Astrocyte of the cerebellum (primary cell): ENCODE measurements at places on chromosomes 11 and 22.

DNA sequence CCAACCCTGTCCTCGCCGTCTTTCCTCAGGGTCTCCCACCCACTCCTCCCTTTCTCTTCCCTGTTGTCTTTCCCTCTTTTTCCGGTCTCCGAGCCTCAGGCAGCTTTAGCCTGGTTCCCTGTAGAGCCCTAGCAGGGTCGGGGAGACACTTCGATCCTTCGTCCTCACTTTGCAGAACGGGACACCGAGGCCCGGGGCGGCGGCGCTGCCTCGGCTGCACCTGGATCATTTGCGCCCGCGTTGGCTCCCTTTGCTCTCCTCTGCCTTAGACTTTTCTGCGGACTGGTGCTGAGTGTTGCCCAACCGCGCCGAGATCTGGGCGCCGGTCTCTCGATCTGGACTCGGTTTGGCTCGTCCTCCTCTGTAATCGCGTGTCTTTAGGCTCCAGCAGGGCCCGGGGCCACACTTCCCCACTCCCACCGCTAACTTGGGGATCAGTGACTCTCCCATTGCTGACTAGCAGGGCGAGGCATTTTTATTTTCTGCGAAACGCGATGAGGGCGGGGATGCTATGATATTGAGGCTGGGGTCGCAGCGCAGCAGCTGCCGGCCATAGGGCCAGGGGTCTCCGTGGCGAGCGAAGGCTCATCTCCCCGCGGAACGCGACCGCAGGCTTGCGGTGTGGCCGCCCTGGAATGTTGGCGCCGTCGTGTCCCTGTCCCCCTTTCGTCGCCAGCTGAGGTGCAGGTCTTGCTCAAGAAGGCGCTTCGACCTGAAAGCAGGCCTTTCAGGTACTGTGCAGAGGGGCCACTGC, 1.6 kb upstream of the E2F8 start:
- no peak for DNase-seq

DNA sequence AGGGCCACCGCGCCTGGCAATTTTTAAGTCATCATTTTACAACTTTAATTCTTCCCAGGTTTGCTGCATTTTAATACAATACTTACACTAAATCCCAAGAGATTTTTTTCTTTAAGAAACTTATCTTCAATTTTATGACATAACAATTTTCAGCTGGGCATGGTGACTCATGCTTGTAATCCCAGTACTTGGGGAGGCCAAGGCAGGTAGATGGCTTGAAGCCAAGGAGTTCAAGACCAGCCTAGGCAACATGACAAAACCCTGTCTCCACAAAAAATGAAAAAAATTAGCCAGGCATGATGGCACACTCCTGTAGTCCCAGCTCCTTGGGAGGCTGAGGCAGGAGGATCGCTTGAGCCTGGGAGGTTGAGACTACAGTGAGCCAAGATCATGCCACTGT, 38.8 kb downstream of the CLDN25 start:
- DNase-seq, result no peak

DNA sequence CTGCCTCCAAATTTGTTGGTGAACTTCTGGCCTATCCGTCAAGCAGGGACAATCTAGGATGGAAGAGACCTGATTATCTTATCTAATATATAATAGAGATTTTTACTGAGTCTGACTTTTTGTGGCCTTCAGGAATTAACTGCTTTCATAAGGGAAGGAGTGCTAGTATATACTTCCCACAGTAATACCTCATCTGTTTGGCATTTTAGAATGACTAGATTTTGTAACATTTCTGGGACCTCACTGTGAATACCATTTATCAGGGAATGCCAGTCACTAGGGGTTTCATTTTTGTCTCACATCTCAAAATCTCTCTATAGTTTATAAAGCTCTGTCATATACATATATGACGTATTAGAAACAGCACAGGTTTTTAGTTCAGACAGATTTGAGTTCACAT, 114.3 kb downstream of the INSC start:
- DNase-seq, result no peak

DNA sequence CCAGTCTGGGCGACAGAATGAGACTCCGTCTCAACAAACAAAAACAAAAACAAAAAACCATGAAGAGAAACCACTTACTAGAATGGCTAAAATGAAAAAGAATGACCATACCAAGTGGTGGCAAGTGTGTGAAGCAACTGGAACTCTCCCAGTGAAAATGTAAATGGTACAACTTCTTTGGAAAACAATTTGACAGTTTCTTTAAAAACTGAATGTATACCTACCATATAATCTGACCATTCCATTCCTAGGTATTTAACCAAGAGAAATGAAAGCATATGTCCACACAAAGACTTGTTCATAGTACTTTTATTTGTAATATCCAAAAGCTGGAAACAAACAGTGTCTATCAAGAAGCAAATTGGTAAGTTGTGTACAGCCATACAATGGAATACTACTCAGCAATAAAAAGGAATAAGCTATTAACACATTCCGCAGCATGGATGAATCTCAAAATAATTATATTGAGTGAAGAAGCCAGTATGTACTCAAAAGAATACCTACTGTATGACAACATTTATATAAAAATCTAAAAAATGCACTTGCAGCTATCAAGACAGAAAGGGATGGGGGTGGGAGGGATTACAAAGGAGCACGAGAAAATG, 27.7 kb downstream of the DGCR2 start:
- DNase-seq, result no peak

- no peak for DNase-seq
Observed at GRCh38 chr11:117796456-117796871, 552 bp downstream of the DSCAML1 start.

- DNase-seq, result no peak
Observed at GRCh38 chr22:31088233-31088986, 7.3 kb downstream of the SMTN start.

DNA sequence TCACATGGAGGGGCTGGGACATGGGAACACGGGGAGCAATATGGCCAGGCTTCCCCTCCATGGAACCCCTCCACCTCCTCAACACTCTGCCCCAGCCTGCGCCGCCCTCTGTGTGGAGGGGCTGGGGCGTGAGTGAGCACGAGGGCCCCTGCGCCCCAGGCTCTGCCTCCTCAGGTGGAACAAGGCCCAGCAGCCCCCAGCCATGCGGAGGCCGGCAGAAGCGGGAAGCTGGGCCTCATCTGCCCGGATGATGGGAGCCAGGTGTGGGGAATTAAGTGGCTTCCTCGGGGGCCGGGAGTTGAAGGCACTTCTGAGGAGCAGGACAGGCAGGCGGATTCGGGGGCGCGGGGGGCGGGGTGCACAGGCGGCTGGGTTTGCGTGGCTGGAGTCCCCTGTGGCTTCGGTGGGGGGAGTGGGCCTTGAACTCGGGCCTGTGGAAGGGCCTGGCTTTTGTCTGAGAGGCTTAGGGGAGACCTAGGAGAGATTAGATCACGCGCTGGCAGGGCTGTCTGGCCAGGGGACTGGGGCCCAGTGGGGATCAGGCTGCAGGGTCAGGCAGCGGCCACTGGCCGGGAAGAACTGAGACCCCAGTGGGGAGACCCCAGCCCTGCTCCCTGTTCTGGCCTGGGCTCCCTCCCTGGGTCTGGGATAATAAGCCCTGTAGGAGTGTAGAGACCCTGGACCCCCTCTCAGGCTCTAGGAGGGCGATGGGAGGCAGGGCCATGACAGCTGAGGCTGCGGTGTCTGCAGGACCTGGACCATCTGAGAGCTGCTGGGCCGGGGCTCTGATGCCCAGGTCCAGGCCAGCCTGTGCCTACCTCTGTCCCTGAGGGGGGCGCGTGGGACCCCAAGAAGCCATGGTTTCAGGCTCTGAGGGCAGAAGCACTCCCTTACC, 13.3 kb downstream of the PRR33 start:
- DNase-seq, result no peak

DNA sequence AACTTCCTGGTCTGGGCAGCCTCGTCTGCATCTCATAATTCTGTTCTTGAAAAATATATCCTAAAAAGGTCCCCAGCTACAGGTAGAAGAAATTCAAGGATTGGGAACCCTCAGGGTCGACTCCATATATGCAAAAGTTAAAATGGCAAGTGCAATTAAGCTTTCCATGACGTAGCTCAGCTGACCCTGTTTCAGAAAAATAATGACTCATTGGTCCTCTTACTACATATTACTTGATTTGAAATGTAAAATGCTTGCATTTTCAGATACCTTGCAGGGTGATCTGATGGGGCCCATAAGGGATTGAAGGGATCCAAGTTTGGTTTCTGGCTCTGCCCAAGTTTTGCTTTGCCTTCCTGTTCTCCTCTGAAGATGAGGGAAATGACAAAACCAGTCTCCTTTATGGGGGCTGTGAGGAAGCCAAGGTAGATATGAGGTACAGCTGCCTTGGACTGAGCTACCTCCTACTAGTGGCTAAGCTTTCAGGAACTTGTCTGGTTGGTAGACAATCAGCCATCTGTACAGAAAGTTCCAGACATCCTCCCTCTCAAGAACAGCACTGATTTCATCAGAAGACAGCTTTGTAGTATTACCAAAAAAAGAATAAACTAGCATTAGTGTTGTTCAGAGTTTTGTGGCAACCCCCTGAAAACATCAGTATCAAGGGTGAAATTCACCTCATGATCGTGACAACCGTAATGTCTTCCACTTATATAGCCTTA, 177.3 kb downstream of the DBX1 start:
- DNase-seq, result no peak

DNA sequence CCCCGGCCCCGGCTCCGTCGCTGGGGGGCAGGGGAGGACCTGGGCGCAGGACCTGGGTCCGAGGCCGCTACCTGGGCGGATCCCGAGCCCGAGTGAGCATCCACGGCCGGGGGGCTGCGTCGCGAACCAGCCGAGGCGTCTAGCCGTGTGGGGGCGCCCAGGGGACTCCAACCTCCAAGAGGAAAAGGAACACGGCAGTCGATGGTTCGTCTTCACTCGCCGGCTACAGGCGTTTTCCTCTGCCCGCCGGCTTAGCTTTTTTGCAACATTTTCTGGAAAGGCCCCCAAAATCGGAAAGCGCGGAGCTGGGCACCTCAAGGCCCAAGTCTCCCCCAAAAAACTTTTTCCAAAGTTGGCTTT, 666 bp downstream of the PDGFB start:
- no peak for DNase-seq

- no peak for DNase-seq
Observed at GRCh38 chr11:42179216-42179615, 719.8 kb upstream of the LRRC4C start.

- DNase-seq, result no peak
Observed at GRCh38 chr11:119650251-119650650, 78.7 kb downstream of the NECTIN1 start.

DNA sequence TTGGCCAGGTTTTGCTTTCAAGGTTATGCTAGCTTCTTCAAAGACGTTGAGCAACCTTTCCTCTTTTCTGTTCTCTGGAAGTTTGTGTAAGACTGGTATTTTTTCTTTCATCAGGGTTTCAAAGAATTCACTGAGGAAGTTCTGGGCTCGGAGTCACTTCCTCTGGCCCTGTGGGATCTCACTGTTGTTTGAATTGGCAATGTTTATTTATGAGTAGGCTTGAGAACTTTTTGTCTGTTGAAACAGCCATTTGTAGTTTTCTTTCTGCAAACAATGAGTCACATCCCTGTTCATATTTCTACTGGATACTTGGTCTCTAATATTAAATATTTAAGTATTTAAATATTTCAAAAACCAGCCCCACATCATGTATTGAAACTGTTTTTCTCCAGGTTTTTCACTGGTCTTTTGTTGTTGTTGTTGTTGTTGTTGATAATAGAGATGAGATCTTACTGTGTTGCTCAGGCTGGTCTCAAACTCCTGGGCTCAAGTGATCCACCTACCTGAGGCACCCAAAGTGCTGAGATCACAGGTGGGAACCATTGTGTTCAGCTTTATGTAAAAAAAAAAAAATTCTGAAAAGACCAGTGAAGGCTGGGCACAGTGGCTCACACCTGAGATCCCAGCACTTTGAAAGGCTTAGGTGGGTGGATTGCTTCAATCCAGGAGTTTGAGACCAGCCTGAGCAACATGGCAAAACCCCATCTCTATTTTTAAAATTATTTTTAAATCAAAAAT, 26.9 kb downstream of the SUSD2 start:
- peak; percentile 96 for DNase-seq

GRCh38 chr11:21810650-21811049, 382.2 kb upstream of the ANO5 start:
- DNase-seq, result no peak

GRCh38 chr11:113546757-113547507, 71.7 kb upstream of the DRD2 start:
- peak; percentile 81 for DNase-seq

- no peak for DNase-seq
Observed at GRCh38 chr22:46517255-46517761, 20.1 kb downstream of the CELSR1 start.

DNA sequence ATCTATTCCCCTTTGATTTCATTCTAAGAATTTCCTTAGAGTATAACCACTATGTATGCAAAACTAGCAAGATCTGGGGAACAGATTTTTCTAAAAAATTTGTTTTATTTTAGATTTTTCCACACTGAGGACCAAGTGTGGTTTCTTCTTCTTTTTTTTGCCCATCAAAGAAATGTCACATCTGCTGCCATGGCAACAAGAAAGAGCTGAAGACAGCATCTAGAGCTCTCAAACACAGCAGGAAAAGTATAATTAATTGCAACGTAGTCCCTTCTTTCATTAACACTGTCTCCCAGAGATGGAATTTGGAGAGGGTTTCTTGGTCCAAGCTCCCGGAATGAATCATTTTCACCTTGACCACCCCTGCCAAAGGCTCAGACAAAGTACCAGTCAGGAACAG, 256.7 kb upstream of the CCDC90B start:
- DNase-seq, result no peak

GRCh38 chr22:29581799-29582198, 886 bp upstream of the NIPSNAP1 start:
- no peak for DNase-seq

DNA sequence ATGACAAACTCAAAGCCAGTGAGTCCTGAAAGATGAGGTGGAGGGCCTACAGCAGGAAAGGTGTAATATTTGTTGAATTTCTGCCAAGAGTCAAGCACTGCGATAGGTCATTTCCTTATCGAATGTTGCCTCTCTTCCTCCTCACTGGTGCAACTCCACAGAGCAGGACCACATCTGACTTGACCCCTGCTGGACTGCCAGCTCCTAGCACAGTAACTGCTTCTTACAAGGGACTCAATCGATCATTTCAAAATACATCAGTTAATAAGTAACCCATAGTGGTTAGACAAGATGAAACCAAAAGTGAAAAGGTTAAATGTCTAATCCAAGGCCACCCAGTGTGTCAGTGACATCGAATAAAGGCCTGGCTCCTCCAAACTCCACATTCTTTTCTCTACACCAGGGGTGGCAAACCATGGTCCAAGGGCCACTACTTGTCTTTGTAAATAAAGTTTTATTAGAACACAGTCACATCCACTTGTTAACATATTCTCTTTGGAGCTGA, 98.5 kb upstream of the CSNK2A3 start:
- DNase-seq, result no peak

GRCh38 chr22:40449676-40450035, 79.3 kb downstream of the SGSM3 start:
- peak; percentile 70 for DNase-seq

DNA sequence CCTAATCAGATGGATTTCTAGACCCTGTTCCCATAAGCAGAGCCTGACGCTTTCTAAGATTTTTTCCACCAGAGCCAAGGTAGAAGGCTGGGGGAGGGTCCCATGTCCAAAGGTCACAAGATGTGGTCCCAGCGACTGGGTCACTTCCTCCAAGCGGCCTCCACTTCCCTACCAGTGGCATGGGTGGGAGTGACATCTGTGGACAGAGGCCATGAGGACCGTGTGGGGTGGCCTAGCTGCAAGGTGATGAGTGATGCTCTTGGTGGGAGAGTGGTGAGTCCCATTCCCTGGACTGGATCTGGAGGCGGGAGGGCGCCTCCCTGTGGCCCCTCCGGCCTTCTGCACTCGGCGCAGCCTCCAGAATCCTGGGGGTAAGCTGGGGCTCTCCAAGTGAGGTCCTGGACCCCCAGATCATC, 32.4 kb upstream of the PRR5 start:
- no peak for DNase-seq
